ENCODE measurements at places on chromosomes 1 and 21.
A peak's percentile ranks its signal among the peaks of the same experiment; 100 is the strongest.

- DNase-seq, result no peak
These were observed 64.8 kb downstream of the RPE65 start for GRCh38 chr1:68384872-68385411.

GRCh38 chr1:171654942-171655745 lies 2.7 kb upstream of the MYOC start:
- peak; percentile 63 for DNase-seq

DNA sequence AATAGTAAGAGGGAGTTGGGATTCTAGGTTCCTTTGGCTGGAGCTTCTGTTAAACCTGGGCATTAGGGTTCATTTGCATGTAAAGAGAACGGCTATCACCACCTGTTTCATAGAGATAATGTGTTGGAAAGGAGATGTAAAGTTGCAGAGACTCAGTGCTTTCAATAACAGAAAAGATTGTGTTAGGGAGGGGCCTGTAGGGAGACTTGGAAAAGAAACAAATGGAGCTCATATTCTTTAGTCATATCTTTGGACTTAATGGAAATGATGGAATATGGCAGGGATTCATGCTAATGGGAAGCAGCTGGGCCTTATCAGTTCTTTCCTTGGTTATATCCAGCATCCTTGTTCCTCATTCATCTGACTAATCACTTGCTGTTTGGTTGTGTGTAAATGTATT lies 144.9 kb downstream of the CD247 start:
- no peak for DNase-seq

DNA sequence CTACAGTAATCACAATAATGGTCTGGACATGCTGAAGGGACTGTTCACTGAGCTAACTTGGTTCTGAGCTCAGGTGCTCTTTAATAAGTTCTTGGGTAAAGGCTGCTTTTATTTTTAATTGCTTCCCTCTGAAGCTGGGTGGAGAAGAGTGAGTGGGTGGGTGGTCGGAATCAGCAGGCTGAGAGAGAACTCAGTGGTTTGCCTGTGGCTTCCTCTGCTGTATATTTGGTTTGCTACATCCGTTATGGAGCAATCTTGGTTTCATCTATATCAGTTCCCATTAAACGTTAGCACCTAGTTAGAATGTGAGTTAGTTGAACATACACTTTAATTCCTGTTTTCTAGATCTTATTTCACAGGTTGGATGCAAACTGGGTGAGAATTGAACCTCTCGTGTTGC lies 23.3 kb downstream of the CNIH4 start:
- no peak for DNase-seq

GRCh38 chr21:38413958-38414548 lies 84.2 kb downstream of the ERG start:
- no peak for DNase-seq

DNA sequence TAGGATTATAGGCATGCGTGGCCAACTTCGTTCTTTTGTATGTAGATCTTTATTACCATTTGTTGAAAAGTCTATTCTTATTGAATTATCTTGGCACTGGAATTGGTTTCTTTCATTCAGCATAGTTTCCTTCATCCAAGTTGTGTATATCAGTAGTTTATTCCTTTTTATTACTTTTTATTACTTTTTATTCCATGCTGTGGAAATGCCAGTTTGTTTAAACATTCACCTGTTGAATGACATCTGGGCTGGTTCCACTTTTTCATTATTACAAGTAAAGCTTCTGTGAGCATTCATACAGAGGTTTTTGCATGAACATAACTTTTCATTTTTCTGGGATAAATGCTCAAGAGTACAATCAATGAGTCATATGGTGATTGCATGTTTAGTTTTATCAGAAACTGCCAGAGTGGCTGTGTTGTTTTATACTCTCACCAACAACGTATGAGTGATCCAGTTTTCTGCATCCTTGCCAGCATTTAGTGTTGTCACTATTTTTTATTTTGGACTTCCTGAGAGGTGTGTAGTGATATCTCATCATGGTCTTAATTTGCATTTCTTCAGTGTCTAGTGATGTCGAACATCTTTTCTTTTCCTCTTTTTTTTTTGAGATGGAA lies 28.6 kb downstream of the PTPRU start:
- DNase-seq, result no peak

DNA sequence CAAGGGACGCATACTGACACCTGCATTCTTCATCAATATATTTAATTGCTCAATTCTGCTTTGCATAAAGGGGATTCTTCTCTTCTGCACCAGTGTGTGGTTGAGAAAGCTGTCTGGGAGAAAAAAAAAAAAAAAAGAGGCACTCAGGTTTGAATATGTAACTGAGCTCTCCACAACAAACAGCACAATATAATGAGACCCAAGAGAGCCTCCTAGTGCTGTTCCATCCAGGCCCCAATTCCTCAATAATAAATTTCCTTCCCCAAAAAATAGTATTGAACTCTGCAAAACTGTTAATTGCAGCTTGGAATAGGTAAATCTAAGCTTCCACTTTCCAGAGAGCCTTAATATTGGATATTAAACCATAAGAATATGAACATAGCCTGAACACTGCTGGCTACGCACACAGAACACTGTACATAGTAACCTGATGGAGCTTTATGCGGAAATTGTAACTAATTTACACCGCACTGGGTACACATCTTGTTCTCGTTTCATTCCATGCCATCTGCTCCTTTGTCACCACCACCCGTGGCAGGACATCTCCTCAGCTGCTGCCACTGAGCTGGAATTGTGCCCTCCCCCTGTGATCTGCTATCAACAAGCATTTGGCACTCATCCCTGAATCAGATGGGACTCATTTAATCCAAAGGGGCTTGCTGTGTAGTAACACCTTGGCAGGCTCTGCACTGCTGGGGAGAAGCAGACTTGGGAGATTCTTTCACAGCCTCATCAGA lies 272.0 kb downstream of the HHIPL2 start:
- no peak for DNase-seq

DNA sequence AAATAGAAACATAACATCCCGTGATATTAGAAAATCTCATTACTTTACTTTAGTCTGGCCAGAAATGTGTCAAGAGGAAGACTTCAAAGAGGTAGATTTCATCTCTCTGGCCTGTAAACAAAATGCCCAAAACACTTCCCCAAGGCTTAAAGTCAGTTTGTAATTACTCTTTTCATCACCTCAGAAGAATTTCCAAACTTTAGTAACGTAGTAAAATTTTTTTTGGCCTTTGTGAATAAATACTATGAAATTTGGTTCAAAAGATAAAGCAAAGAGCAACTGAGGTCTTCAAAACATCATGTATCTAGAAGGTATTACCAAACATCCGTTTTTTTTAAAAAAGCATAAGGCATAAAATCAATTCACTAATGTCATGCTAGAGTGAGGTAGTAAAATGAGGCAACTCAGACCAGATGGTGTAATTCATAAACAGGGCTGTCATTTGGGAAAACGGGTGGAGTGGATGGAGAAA lies 51.4 kb downstream of the LEPR start:
- peak; percentile 44 for DNase-seq

- no peak for DNase-seq
These were observed 6.2 kb downstream of the HSD11B1 start for GRCh38 chr1:209710847-209711246.

- no peak for DNase-seq
These were observed 9.8 kb downstream of the GREM2 start for GRCh38 chr1:240602189-240602588.

DNA sequence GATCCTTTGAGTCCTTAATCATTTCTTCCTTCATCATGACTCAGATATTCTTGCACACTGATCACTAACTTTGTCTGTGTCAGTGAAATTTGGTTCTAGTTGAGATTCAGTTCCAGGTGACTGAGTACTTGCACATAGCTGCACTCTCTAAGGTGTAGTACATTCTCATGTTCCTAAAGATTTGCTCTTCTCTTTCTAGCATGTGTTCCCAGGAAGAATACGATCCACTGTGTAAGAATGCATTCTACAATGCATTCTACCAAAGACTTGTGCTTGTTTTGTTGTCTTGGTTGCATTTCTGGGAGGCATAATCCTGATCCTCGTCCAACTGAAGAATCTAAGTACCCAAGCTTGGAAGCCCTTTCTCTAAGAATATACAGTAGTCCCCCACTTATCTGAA lies 104.3 kb upstream of the CDC42BPA start:
- DNase-seq, result no peak

- DNase-seq, result no peak
These were observed 23.0 kb upstream of the DNAJC11 start for GRCh38 chr1:6724517-6725141.

- DNase-seq, result no peak
These were observed 59.6 kb downstream of the EXTL2 start for GRCh38 chr1:100834777-100835660.

GRCh38 chr1:30307182-30307581 lies 416.2 kb downstream of the MATN1 start:
- no peak for DNase-seq

- DNase-seq, result no peak
These were observed 249.1 kb upstream of the NR5A2 start for GRCh38 chr1:199778324-199778955.

- DNase-seq, result no peak
These were observed 383.7 kb downstream of the PRDM2 start for GRCh38 chr1:14083706-14084105.

DNA sequence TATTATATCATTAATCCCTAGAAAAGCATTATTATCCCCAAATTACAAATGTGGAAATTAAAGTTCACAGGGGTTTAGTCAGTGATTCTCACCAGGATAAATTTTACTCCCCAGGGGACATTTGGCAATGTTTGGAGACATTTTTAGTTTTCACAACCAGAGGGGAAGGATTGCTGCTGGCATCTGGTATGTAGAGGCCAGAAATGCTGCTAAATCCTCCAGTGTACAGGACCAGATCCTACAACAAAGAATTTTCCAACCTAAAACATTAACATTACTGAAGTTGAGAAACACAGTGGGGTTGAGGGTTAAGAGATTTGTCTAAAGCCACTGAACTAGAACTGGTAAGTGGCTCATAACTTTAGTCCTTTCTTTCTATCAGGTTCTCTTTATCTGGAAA lies 162.0 kb upstream of the SYT6 start:
- DNase-seq, result no peak

DNA sequence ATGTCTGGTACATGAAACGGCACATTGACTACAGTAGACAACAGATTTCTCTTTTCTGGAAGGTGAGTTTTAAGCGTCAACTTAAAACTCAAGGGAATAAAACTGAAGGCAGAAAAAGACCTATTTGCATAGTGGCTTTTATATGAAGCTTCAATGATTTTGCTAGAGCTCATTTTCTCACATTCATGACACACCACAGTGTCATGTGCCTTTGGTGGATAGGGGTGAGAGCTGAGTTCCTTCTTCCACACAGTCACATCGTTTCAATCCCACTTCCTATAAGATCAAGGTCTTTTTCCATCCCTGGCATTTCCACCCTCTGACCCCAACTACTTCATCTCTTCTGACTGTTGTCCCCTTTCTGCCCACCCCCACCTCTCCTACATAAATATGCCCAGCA lies 31.0 kb downstream of the IL12RB2 start:
- no peak for DNase-seq

DNA sequence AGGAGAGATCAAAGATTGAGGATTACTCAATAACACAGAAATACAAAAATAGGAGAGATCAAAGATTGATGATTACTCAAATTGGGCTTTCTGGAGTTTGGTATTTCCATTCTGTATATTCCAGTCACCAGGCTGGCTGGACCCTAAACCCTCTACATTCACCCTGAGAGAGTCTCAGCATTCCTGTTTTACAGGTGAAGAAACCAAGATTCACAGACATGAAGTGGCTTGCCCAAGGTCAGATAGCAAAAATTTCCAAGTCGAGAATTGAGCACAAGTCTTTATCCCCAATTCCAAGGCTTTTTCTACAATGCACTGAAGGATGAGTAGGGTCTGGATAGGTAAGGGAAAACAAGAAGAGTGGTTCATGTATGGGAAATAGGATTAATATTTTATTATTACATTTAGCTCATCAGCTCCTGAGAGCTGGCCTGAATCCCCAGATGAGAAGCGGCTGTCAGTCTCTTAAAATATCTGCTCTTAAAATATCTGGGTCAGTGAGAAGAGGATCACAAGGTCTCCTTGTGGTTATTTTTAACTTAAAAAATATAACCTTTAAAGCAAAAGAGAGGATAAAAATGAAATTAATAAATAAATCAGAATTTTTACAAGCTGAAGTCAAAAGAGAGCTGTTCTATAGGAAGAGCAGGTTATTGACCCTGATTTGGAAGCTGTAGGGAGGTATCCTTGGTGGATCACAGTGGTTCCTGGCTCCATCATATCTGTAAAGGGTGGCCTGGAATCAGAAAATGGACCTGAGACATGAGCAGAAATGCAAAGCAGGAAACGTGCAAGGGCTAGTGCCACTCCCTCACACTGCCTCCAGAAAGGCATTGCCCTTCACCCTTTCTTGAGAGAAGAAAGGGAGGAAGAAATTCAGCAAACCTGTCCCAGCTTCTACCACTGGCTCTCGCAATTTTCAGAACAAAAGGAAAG lies 29.1 kb upstream of the SEC16B start:
- DNase-seq, result no peak

- DNase-seq, result no peak
These were observed 35.7 kb upstream of the ERRFI1 start for GRCh38 chr1:8061673-8062386.

- no peak for DNase-seq
These were observed 22.2 kb upstream of the TMEM200B start for GRCh38 chr1:29145739-29146437.

GRCh38 chr1:87024936-87025540 lies 110.6 kb downstream of the HS2ST1 start:
- no peak for DNase-seq

DNA sequence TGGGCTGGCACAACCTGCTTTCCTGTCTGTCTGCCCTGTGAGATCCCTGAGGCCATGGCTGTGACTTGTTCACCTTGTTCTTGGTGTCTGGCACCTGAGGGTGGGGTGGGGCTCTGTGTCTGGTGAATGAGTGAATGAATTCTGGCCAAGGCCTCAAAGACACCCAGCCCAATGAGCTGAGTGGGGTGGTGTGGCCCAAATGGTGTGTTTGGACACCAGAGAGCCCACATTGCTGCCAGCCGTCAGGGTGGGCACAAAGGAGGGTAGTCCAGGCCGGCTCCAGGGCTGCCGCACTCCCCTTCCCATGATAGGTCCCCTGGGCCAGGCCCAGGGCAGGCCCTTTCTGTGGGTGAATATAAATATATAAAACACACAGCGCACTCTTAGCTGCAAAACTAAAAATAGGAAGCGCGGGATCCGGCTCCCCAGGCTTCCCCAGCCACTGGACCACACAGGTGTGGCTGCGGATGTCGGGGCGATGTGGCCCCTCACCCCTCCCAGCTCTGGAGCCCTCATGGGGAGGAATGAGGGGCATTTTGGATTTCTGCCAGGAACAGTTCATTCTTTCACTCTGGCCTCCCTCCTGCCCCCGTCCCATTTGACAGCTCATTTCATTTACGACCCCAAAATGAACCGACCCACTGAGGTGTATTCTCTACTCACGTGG lies 33.3 kb downstream of the RUNX3 start:
- DNase-seq, result no peak

GRCh38 chr1:176285996-176286395 lies 78.9 kb upstream of the COP1 start:
- DNase-seq, result no peak

GRCh38 chr1:183278739-183279591 lies 92.9 kb downstream of the LAMC2 start:
- no peak for DNase-seq
